NCI-H524 (cell line): ENCODE measurements at places on chromosomes 16 and 17.

DNA sequence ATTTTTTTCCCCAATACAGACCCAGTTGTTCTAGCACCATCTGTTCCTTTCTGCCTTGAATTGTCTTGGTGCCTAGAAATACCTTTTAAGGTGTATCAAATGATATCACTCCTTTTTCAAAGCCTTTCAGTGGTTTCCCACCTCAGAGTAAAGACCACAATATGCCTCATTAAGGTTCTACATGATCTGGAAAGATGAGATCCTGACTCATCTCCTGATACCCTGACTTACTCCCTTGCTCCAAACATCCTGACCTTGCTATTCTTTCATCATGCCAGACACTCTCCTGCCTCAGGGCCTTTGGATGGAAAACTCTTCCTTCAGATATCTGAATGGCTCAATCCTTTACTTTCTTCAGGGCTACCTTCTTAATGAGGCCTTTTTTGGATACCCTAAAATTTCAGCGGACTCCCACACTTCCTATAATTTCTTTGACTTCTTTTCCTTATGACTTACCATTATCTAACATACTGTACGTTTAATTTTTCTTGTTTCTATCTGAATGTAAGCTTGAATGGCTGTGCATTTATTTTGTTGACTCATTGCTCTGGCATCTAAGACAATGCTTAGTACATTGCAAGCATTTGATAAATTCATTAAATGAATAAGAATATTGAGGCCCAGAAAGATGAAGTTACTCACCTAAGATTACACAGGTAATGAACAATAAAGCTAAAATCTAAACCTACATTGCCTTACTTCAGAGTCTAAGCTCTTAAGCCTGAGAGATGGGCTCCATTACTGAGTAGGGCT lies 19.2 kb downstream of the FLOT2 start:
- DNase-seq: no peak

DNA sequence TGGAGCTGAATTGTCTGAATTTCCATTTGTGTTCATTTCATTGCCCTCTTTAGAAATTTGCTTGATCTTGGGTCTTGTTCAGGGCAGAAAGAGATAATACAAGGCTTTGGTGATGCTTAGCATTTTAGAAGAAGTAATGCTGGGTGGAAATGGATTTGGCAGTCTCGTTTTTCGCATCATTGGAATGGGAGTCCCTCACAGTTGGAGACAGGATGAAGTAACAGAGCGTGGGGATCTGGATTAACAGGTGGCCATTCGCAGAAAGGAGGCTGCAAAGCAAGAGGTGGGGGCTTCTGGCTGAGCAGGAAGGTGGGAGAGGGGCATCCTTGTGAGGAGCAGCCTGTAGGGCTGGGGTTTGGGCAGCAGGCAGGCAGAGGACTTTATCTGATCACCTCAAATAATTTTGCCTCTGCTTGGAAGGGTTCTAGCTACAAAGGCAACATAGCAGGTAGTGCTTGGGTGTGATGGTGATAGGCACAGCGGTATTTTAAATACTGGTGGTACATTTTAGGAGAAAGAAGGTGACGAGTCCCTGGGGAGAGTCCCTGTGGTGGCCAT lies 17.0 kb downstream of the KSR1 start:
- no peak for DNase-seq

DNA sequence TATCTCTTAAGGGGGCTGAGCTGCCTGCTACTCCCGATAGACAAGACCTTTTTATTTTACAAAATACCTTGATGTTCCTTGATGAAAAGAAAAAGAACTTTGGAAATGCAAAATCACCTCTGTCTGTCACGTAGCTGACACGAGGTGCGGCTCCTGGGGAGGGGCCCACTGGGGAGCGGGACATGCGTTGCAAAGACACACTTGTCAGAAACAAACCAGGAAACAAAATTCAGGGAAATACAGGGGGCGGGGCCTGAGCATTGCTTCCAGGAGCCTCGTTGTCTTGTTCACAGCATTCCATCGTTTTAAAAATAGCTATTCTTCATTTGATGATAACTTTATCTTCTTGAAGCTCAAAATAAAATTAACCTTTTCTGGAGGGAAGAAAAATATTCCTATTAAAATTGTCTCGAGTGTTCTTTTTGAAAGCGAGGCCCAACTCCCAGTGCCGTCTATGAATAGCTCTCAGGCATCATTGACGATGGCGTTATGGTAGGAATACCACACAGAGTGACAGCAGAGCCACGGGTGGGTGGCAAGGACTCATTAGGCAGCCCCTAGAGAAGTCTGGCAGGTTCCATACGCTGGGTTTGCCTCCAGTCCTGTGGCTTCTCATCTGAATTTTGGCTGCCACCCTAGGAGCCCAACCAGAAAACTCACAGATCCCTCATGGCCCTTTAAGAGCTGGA lies 286.9 kb downstream of the CPPED1 start:
- DNase-seq: no peak

- DNase-seq: no peak
Observed at GRCh38 chr17:39757931-39758873, 20.5 kb downstream of the GRB7 start.

GRCh38 chr16:68776821-68777485 lies 39.9 kb downstream of the CDH1 start:
- DNase-seq: no peak

- DNase-seq: no peak
Observed at GRCh38 chr16:19753815-19754643, 36.0 kb downstream of the IQCK start.

- DNase-seq: no peak
Observed at GRCh38 chr17:35214631-35215273, 20.6 kb upstream of the SLC35G3 start.

DNA sequence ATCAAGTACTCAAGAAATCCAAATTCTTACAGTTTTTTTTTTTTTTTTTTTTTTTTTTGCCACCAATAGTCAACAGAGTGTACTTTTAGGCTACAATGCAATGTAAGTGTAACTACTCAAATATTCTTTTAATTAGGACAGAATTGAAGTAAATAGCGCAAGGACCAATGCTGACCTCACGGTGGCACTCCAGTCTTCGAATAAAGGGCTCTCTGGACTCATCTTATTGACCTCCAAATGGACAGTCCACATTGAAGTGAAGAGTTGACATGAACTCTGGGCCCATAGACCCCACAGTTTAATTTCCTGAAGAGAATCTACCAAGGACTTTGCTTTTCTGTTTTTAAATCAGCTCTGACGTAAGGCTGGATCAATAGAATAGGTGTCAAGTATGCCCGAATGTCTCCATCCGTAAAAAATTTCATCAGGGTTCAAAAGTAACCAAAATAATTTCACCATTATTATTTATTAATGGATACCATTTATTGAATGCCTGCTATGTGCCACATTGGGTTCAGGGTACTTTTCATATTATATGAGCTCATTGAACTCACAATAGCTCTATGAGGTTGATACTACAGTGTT lies 7.3 kb upstream of the DDX52 start:
- peak; percentile 22 for DNase-seq

- DNase-seq: no peak
Observed at GRCh38 chr17:1627182-1627981, 1.3 kb downstream of the SLC43A2 start.

DNA sequence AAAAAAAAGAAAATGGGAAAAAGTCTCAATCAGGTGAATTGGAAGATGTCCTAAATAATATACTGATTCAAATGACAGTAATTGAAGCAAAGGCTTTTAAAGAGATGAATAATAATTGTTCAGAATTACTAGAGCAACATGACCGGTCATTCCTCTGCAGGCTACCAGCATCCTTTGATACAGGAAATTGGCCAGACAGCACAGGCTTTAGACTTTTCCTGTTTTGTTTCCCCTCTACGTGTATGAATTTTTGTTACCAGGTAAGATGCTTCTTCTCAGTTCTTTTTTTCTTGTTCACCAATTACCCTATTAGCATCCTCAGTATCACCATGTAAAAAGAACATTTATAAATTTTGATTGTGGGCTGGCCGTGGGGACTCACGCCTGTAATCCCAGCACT lies 77.5 kb downstream of the RPGRIP1L start:
- DNase-seq: no peak

DNA sequence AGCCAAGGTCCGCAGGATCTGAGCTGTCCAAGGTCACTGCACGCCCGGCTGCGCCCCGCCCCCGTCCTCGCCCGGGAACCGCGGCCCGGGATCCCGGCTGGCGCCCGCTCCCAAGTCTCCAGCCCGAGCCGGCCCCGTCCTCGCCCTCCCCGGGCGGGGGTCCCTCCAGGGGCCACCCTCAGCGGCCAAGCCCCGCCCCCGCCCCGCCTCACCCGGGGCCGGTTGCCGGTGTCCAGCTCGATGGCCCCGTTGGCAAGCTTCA lies 216 bp downstream of the VPS9D1 start:
- DNase-seq: peak; percentile 70

DNA sequence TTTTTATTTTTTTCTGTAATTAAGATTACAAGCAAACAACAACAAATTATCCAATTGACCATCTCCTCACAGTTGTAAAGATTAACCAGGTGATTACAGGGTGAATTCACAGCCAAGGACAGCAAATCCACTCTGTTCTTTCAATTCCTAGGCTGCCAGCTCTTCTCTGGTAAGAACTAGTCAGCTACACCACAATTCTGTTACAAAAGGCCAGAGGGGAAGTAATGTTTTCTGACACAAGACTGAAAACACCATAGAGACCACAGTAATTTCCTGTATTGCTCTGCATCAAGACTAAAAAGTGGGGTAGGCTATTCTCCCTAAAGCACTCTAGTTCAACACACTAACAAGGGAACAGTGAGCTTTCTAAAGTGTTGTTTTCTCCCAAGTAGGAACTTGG lies 10.6 kb downstream of the CA10 start:
- no peak for DNase-seq

GRCh38 chr17:14755002-14755401 lies 454.1 kb downstream of the HS3ST3B1 start:
- no peak for DNase-seq

GRCh38 chr17:78974635-78975591 lies 4.8 kb downstream of the LGALS3BP start:
- peak; percentile 98 for DNase-seq

DNA sequence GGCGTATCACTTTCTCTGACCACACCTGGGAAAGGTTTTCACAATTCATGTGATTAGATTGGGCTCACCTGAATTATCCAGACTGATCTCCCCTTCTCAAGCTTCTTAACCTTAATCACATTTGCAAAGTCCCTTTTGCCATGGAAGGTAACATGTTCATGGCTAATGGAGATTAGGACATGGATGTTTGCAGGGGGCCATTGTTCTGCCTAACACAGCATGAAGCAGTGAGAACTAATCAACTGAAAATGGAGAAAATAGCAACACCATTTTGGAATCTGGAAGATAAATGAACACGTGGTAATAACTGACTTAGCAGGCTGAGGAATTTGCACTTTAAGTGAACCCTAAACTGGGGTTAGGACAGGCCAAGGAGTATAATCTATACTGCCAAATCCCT lies 25.0 kb upstream of the SBK1 start:
- no peak for DNase-seq

DNA sequence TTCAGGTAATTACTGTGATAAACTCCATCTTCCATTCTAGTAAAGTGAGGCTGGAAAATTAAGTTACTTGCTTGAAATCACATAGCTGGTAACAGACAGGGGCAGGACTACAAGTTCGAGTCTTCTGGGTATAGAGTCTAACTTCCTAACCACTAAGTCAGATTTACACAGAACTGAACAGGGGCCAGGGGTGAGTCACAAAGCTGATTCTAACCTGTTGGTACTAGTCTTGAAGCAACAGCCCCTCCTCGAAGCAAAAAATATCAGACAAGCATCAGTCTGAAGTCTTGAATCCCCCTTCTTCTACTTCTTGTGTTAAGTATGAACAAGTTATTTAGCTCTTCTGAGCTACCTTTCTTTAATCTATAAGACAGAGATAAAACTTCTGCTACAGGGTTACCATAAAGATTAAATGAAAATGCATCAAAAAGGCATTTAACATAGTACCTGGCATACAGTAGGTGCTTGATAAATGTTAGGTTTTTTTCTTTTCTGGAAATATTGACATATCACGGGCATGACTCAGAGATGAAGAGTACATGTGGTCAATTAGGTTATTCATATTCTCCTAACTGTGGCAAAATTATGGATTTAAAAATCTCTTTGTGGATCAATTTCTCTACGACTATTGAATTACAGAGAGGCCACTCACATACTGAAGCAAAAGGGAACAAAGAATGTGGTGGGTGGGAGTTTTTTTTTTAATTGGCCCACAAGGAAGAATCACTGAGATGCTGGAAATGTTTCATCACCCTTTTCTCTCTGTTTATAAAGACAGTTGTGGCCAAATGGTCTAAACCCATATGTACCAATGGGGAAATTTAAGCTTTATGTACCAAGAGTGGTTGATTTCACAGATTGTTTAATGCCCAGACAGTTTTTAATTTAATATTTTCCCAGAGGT lies 266.9 kb upstream of the DYNLRB2 start:
- no peak for DNase-seq

GRCh38 chr17:15145621-15146020 lies 119.5 kb downstream of the PMP22 start:
- no peak for DNase-seq

DNA sequence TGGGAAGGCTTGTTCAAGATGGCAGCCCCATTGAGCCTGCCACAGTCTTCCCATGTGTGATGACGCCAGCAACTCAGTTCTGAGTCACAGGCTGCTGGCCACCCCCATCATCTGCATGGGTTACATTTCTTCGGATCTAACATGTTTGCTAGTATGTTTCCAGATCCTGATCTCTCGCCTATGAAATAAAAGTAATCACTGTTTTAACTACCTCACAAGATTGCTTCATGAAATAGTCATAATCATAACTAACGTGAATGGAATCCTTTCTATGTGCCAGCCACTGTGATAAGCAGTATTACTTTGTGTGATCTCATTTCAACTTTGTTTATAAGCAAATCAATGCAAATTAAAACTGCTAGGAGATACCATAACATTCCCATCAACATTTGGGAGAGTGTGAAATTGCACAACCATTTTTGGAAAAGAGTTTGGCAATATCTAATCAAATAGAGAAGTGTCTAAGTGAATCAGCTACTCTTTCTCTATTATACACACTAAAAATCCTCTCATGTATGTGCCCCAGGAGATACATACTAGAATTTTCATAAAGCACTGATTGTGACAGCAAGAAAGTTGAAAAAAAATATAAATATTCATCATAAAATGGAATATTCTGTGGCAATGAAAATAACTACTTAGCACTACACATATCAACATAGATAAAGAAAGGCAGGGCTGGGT lies 300.2 kb upstream of the IRX5 start:
- DNase-seq: no peak

DNA sequence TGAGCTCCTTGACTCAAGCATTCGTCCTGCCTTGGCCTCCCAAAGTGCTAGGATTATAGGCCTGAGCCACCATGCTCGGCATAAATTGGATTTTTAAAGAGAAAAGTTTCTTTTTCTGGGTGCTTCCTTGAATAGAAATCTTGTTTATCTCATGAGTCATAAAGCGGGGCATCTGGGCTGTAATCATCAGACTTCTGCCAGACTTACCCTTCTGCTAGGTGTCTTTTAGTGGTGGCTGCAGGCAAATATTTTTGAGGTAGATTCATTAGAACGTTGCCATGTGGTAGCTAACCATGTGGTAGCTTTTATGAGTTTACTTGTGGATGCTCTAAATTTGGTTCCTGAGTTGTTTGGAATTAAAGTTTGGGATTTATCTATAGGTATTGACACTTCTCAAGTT lies 13.4 kb downstream of the PGS1 start:
- DNase-seq: no peak
